ENCODE measurements at places on chromosomes 5 and 9.
A peak's percentile ranks its signal among the peaks of the same experiment; 100 is the strongest.

GRCh38 chr9:89174291-89174690 is 4.3 kb downstream of the SHC3 start:
- no peak for DNase-seq

GRCh38 chr9:114214181-114214580 is 58.8 kb downstream of the COL27A1 start:
- no peak for DNase-seq

- no peak for DNase-seq
Measured at GRCh38 chr5:113330533-113331208, 104.1 kb downstream of the TSSK1B start.

DNA sequence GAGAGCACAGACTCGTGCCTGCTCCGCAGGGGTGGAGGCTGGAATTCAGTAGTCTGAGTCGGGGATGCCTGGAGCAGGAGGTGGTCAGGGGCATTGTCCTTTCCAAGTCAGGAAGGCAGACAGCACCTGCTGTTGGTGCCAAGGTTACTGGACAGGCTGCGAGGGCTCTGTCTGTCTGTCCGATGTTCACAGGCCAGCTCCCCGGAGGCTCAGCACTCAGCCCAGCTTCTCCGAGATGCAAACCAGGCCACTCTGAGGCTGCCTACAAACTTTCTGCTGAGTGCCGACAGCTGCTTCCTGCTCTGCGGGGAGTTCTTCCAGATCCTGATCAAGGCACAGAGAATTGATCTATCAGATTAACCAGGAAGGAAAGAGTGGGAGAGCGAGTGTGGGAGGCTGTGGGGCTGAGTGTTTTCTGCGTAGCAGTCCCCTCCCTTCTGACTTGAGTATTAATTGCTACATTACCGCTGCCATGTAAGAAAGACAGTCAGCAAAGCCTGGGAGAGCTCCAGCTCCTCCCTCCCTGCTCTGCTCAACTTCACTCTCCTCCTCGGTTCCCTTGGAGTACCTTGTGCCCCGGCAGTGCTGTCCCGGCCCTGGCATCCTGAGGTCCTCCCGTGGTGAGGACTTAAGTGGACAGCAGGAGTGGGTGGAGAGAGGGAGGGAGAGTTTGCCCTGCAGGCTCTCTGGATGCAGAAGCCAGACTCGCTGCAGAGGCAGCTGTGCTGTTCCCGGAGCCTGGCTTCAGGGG is 36.0 kb downstream of the KCNMB1 start:
- DNase-seq = no peak

DNA sequence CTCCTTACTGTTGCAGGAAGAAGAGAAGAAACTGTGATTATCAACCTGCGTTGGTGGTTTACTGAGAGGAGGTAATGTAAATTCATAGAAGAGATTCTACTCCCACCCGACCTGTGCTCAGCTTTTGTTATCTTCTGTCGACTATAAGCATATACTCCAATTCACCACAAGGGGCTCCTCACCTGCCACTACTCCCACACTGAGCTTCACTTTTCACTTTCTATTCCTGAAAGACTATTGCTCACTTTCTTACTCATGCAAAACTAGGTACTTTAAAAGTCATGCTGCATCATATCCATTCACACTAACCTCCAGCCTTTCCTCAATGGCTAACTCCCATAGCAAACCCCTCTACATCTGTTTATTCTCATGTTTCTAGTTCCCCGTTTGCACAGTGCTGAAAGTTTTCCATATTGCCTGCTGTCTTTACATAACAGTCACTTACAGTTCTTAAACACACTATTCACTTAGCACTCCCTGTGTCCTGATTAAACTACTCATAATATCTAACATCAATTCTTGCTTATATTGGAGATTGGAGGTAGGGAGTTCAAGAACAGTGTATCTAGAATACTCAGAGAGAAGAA is 1062.6 kb downstream of the NR2F1-AS1 start:
- DNase-seq = no peak

- no peak for DNase-seq
Measured at GRCh38 chr5:24391816-24392215, 253.0 kb downstream of the CDH10 start.

DNA sequence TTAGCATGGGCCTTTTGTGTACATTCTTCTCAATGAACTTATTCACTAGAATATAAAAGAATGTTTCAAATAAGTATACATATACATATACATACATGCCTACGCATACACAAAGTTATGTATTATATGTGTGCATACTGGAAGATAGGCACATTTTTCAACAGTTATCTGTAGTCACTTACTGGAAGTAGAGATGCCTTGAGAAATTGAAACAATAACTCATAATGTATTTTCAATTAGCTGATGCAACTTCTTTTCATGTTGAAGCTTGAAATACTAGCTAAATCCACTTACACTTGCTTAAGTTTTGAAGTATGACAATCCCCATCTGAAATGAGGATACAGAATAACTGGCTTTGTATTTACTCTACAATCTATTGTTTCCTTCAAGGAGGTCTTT is 469.0 kb upstream of the PTGER4 start:
- no peak for DNase-seq

DNA sequence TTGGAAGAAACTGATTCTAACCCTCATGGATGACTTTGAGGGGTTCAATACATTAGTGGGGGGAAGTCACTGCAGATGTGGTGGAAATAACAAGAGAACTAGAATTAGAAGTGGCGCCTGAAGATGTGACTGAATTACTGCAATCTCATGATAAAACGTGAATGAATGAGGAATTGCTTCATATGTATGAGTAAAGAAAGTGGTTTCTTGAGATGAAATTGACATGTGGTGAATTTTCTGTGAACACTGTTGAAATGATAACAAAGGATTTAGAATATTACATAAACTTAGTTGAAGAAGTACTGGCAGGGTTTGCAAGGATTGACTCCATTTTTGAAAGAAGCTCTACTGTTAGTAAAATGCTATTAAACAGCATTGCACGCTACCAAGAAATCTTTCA is 113.0 kb downstream of the UGCG start:
- DNase-seq = no peak

DNA sequence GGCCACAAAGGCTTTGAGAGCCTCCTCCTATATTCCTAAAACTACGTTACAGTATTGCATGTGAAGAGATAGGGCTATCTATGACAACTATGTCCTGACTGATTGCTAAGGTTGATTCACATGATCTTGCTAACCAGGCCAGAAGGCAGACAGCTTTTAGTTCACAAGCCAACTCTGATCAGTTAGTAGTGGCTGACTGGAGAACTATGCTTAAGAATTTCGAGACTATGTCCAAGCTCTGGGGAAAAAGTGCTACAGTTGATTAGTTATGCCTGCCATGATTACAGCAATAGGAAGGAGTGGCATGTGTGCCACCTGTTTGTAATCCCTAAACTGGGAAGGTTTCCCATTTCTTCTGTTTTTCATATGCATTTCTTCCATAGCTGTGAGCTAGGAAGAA is 223.4 kb downstream of the DOCK8 start:
- no peak for DNase-seq

DNA sequence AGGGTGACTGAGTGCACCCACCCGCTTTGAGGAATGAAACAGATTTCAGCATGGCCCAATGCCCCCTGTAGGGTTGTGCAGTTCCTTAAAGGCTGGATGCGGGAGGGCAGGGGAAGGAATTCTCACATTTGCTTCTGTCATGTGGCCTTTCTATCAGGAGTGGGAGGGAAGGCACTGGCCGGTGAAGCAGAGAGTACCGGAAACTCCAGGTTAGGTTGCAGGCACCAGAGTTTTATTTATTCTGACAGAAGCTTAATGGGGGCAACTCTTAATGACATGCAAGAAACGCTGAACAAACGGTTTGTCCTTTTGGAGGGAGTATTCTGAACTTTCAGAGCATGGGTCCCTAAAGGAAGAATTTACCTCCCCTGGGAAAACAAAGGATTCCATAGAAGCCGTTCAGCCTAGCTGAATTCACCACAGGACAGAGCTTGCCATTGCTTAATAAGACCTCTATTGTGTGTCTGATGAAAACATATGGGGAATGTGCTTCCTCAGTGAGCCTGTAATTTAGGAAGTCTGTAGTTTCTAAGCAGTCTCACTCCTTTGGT is 44.1 kb upstream of the EQTN start:
- no peak for DNase-seq

DNA sequence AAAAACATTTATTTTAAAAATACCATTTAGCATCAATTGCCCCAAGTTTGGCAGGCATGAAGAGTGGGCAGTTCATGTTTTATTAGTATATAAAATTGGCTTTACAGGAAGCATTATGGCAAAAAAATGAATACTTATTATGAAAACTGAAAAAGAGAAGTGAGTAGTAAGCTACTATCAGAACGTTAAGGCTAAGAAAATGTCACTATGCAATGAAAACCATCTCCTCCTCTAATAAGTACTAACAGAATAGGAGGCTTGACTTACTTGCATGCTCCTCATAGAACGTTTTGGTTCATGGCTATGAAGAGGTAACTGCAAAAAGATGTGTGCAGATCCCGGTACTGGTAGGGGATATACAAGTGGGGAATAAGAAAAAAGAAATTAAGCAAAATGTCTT is 23.6 kb downstream of the TICAM2 start:
- no peak for DNase-seq

- peak; percentile 7 for DNase-seq
Measured at GRCh38 chr5:61330341-61330844, 1.7 kb upstream of the ZSWIM6 start.

GRCh38 chr5:167763772-167764171 is 527.7 kb upstream of the WWC1 start:
- no peak for DNase-seq

- no peak for DNase-seq
Measured at GRCh38 chr5:123036391-123037103, at the start of gene PPIC. PPIC (minus strand) TSS chr5:123036725; CDS start chr5:123036625, 100 bp downstream.

DNA sequence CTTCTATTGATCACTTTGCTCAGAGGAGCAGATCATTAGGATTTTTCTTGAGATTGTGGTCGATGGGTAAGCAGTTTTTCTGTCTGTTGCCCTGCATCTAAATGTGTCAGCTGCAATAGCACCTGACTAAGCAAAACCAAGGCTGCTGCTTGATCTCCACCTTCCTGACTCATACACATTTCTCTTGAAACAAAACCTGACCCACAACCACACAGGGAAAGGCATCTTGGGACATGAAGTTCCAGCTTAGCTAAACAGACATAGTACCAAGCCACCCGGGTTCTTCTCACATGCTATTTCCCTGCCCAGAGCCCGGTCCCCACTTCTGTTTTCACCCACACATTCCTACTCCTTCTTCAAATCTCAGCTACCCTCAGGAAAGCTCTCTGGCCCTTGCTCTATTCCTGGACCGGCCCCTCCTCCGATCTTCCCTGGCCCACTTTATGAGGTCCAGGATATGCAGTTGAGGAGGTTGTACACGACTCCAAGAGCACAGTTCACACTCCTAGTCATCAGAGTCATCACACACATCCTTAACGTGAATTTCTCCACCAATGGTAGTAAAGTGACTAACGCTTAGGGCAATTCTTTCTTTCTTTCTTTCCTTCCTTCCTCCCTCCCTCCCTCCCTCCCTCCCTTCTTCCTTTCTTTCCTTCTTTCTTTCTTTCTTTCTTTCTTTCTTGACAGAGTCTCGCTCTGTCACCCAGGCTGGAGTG is 16.0 kb upstream of the ZBTB43 start:
- no peak for DNase-seq

DNA sequence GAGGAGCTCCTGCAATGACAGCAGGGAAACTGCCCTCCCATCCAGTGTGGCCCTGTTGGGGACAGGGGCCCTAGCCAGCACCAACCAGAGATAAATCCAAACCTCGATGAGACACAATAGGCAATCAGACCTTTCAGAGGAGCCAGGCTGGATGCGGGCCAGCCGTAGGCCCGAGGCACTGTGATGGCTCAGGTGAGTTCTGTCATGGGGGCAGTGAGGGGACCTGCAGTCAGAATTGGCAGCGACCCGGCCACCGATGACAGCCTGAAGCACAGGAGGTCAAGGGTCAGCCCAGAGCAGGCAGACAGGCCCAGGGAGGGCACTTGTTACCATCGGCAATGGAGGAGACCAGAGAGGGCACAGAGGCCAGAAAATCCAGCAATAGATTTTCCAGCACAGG is 90.8 kb downstream of the FRMD3 start:
- no peak for DNase-seq

DNA sequence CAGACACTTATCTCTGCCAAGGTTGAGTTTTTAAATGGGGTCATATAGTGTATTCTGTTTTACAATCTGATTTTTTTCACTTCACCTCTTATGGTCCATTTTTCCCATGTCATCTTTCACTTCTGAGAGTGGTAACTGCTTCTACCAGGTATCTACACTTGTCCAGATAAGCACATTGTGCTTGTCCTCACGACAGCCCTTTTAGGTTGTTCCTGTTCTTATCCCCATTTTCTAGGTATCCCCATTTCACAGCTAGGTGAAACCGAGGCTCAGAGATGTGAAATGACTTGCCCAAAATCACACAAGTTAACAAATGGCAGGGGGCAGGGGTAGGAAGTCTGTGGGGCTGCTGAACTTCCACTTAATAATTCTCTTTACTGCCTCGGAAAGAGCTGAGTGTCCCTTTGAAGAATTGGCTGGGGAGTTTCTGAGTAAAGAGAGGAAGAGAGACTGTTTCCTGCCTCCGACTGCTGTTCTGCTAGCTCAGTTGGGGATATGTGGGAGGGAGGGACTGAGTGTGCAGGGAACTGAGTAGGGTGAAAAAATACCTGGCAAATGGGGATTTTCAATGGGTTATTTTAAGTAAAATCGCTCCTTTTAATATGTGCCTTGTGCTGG is 255.4 kb downstream of the GRIA1 start:
- DNase-seq = no peak

DNA sequence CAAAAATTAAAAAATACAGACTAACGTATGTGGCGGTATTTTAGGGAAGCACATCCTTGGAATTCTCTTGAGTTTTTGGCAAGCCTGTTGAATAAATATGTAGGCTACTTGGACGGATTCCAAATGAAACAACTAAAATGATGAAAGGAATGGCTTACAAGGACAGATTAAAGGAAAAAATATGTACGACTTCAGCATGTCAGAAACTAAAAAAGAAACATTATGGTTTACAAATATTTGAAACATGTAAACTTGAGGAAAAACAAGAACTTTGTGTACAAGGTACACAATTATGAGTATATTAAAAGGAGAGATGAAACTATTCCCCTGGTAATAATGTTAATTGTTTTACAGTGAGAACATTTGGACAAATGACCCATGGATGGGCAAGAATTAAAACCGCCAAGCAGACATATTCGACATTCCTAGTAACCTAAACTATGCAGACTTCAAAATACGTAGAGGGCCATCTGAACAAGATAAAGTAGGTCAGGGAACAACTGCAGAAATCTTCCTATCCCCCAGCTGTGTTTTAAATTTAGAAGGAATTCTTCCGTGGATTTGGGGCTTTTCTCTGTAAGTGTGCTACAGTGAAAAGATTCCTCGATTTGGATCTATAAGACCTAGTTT is 12.5 kb downstream of the EDIL3 start:
- no peak for DNase-seq
